Upper lobe of left lung (tissue), 6 donors: ENCODE measurements at places on chromosomes 1 and 21. TPM values are rescaled to one million over a fixed set of nuclear protein-coding genes. Genes with fewer than 3 reads are reported as not detected.
A peak's percentile ranks its signal among the peaks of the same experiment; 100 is the strongest.

Gene PLA2G2F
- not detected for total RNA-seq

Gene ALX3
- not detected for total RNA-seq

Gene LCE3D
- total RNA-seq = not detected

Gene EDN2
- total RNA-seq = not detected

Gene RXRG
- total RNA-seq = 6.1 TPM

Gene DCDC2B
- total RNA-seq = 1.5 TPM

- no peaks in the 10 kb centered on the region for H3K4me1 ChIP-seq
- H3K36me3 ChIP-seq = no peaks in the 10 kb centered on the region
- H3K27ac ChIP-seq = no peak overlapping the region
- DNase-seq = no peak
- no peaks in the 10 kb centered on the region for H3K27me3 ChIP-seq
These were observed 73.6 kb upstream of the NBPF3 start for GRCh38 chr1:21366288-21366687.

- no peaks in the 10 kb centered on the region for H3K27me3 ChIP-seq
- no peak overlapping the region for H3K4me3 ChIP-seq
- H3K4me1 ChIP-seq = peaks cover 18% of the 10 kb centered on the region
- H3K36me3 ChIP-seq = no peaks in the 10 kb centered on the region
- H3K27ac ChIP-seq = peak overlapping the region; percentile 78
- no peak for DNase-seq
These were observed 33.4 kb upstream of the ATP5PO start for GRCh38 chr21:33948951-33949444.

DNA sequence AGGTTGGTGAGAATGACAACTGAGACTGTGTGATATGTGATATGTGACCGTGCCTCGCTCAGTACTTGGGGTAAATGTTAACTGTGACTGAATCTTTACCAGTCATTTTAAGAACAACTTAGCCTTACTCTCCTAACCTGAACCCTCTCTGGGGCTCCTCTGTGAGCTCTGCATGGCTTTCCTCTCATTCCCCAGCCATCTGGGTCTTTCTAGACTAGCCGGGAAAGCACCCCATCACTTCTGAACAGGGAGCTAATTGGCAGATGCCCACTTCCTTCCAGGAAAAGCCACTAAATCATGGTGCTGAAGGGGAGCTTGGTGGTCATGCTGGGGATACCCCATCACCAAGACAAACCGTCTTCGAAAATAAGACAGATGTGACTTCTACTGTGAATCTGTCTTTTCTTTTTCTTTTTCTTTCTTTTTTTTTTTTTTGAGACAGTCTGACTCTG lies 16.5 kb upstream of the FOXO6 start:
- no peaks in the 10 kb centered on the region for H3K27me3 ChIP-seq
- H3K27ac ChIP-seq = no peak overlapping the region
- H3K36me3 ChIP-seq = no peaks in the 10 kb centered on the region

- H3K27me3 ChIP-seq = no peaks in the 10 kb centered on the region
- peak; percentile 27 for DNase-seq
- H3K27ac ChIP-seq = no peak overlapping the region
- no peaks in the 10 kb centered on the region for H3K4me1 ChIP-seq
- no peak overlapping the region for H3K4me3 ChIP-seq
These were observed 310.9 kb downstream of the SIPA1L2 start for GRCh38 chr1:232319072-232319471.

DNA sequence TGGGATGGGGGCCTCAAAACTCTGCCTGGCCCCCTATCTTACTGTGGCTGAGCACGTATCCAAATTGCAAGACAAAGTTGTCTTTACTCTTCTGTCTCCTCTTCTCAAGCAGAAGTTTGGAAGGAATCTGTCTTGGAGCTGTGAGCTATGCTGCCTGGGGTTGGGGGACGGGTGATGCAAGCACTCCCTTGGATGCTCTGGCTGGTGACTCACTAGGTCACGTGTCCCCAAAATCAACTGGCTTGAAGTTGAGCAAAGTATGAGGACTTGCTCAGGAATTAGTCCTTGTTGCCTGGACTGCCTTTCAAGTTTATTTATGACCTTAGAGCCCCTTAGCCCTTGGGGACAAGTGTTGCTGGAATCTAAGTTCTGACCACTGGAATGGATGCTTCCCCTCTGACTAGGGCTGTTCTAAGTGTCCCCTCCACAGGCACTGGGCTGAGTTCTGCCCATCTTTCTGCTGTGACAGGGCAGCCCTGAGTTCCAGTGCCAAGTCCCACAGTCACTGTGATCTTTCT lies 269.5 kb downstream of the HHAT start:
- peaks cover 6% of the 10 kb centered on the region for H3K4me1 ChIP-seq
- no peak overlapping the region for H3K27ac ChIP-seq
- H3K36me3 ChIP-seq = no peaks in the 10 kb centered on the region
- no peak overlapping the region for H3K4me3 ChIP-seq
- no peaks in the 10 kb centered on the region for H3K27me3 ChIP-seq

- H3K27me3 ChIP-seq = no peaks in the 10 kb centered on the region
- H3K4me1 ChIP-seq = peaks cover 24% of the 10 kb centered on the region
- no peak overlapping the region for H3K4me3 ChIP-seq
- no peak for DNase-seq
- H3K36me3 ChIP-seq = no peaks in the 10 kb centered on the region
These were observed 2.5 kb upstream of the RCSD1 start for GRCh38 chr1:167627615-167627864.

DNA sequence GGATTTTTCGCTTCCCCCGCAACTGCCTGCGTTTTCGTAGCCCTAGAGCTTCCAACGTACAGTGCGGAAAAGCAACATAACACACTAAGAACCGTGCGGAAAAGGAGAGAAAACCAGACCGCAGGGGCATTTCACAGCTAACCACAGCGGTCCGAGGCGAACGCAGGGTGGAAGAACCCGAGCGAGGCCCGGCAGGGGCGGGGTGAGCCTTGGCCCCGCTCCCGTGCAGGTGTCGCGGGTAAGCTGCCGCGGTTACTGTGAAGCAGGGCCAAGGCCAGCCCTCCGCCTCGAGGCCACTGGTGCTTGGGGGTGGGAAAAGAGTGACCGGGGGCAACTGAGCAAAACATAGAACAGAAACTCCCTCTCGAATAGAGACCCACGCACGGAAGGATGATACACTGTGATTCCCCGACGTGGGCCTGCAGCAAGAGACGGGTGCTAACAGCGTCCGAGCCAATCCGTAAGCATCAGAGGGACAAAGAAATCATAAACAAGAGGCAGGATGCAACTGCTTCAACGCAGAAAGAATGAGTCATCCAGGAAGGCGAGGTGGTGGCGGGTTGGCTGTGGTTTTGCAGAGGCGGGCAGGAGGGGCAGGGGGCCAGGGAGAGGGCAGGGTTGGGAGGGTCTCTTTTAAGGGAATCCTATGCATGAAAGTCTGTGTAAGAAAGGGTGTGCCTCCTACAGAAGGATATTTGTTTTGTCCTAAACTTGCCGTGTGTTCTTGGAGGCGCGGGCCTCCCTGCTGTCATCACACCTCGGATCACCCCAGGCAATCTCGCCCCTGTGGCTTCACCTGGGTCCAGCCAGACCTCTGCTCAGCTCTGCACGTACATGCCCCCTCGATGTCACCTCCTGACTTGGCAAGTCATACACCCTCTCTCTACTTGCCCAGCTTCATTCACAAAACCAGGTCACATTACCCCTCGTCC lies 7.3 kb downstream of the GNG4 start:
- H3K27me3 ChIP-seq = no peaks in the 10 kb centered on the region
- H3K4me1 ChIP-seq = peaks cover 7% of the 10 kb centered on the region
- H3K4me3 ChIP-seq = no peak overlapping the region

DNA sequence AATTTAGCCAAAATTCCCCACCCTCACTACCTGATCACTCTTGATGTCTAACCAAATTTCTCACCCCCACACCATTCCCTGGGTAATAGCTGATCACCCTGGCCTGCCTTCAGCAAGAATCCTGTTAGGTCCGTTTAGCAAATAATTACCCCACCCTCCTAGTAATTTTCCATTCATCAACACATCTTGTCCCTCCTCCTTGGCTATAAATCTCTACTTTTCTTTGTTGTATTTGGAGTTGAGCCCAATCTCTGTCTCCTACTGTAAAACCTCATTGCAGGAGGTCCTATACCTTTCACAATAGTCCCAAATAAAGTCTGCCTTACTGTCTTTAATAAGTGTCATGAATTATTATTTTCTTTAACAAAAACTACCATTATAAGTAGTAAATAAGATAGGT lies 6.9 kb upstream of the PRKAA2 start:
- no peaks in the 10 kb centered on the region for H3K27me3 ChIP-seq
- DNase-seq = no peak
- H3K36me3 ChIP-seq = no peaks in the 10 kb centered on the region
- no peaks in the 10 kb centered on the region for H3K4me1 ChIP-seq

GRCh38 chr1:236552901-236553300 lies 29.1 kb downstream of the LGALS8 start:
- no peaks in the 10 kb centered on the region for H3K27me3 ChIP-seq
- H3K27ac ChIP-seq = no peak overlapping the region
- peaks cover 100% of the 10 kb centered on the region for H3K36me3 ChIP-seq
- no peak overlapping the region for H3K4me3 ChIP-seq

DNA sequence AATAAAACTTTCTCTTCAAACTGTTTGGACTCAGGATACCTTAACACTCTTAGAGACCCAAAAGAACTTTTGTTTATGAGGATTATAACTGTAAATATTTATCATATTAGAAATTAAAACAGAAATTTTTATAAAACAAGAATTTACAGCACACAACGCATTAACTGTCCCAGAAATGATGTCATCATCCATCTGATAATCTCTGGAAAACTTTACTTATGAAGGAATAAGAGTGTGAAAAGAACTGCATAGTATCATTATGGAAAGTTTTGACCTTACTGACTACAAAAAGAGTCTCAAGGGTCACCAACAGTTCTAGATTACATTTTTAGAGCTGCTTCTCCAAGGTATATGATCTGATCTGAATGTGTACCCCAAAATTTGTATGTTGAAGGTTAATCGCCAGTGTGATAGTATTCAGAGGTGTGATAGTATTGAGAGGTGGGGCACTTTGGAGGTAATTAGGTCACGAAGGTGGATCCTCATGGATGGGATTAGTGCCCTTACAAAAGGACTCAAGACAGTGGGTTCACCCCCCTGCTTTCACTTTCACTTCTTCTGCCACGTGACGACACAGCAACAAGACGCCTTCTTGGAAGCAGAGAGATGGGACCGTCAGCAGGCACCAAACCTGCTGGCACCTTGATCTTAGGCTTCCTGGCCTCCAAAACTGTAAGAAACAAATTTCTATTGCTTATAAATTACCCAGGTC lies 95.7 kb upstream of the NR5A2 start:
- no peak overlapping the region for H3K27ac ChIP-seq
- DNase-seq = no peak
- no peaks in the 10 kb centered on the region for H3K27me3 ChIP-seq

DNA sequence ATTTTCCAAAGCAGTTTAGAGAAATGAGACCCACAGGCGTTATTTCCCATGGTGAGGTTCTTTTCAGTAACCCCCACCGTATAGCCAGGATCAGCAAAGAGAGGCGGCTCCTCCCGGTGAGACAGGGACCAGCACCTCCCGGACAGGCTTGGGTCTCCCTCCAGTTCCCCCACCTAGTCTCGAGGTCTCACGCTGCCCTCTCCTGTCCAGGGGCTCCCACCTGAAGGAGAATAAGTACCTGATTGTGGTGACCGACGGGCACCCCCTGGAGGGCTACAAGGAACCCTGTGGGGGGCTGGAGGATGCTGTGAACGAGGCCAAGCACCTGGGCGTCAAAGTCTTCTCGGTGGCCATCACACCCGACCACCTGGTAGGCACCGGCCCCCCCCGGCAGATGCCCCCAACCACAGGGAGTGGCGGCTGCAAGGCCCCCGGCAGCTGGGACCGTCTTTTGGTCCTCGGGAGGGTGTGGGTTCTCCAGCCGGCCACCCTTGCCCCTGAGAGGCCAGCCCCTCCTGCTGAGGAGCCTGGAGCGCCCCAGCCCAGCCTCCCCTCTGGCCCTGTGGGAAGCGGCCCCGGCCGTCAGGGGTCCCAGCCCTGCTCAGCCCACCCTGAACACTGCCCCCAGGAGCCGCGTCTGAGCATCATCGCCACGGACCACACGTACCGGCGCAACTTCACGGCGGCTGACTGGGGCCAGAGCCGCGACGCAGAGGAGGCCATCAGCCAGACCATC lies 4.9 kb downstream of the COL6A1 start:
- no peak overlapping the region for H3K27ac ChIP-seq
- H3K27me3 ChIP-seq = no peaks in the 10 kb centered on the region
- H3K4me3 ChIP-seq = no peak overlapping the region
- H3K36me3 ChIP-seq = no peaks in the 10 kb centered on the region
- H3K4me1 ChIP-seq = peaks cover 5% of the 10 kb centered on the region

DNA sequence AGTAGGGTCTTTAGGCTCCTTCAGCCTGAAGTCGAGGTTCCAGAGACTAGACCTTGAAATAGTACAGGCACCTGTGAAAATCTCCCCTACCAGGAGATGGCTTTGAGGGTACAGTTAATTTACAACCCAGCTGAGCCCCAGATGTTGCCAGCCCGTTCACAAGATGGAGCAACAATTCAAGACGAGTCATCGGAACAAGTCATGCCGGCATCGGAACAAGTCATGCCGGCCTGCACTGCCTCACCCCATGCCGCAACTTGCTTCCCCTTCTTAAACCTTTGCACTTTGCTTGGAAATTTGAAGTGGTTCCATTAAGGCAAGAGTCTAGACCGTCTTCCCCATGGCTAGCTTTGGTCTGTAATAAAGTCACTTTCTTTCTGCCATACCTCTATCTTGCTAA lies 16.0 kb downstream of the HHAT start:
- H3K4me3 ChIP-seq = no peak overlapping the region
- no peaks in the 10 kb centered on the region for H3K36me3 ChIP-seq
- no peak overlapping the region for H3K27ac ChIP-seq
- H3K4me1 ChIP-seq = no peaks in the 10 kb centered on the region
- no peaks in the 10 kb centered on the region for H3K27me3 ChIP-seq

GRCh38 chr1:225763716-225764548 lies 13.7 kb upstream of the SRP9 start:
- peak overlapping the region; percentile 42 for H3K27ac ChIP-seq
- H3K36me3 ChIP-seq = no peaks in the 10 kb centered on the region
- no peaks in the 10 kb centered on the region for H3K27me3 ChIP-seq
- peaks cover 15% of the 10 kb centered on the region for H3K4me1 ChIP-seq
- no peak overlapping the region for H3K4me3 ChIP-seq
- DNase-seq = no peak

DNA sequence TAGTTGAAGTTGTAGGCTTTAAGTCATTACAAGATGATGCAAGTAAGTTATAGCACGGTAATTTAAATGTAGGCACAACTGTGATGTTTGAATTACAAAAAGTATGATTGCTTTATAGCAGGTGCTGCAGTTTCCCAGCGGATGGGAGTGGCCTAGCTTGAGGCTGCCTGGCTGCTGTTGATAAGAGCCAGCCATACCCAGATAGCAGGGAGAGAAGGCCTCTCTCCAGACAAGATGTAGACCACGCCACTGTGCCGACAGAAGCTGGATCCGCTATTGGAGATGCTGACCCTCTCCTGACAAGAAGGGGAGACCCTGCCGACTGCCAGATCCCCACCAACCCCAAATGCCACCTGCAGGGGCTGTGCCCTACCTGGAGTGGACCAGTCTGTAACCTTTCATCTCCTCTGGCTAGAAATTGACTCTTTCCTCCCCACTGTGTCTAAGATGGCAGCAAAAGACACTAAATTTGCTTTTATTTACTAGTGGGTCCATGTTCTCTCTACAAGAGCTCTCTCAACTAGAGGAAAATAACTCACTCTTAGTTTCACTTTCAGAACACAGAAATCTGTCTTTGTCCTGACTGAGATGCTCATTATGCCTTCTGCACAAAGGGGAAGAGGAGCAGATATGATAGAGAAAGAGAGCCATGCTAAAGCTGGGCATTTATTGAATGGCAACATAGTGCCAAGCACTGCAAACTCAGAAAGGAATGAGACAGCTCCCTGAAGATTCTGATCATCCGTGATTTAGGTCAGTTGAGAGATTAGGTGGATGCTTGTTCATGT lies 127.9 kb downstream of the URB2 start:
- no peaks in the 10 kb centered on the region for H3K36me3 ChIP-seq
- H3K27me3 ChIP-seq = no peaks in the 10 kb centered on the region
- H3K4me3 ChIP-seq = no peak overlapping the region
- no peak overlapping the region for H3K27ac ChIP-seq
